ENCODE measurements at places on chromosomes 5 and 9.

GRCh38 chr5:157886796-157887380 is 27.9 kb upstream of the CLINT1 start:
- no peak for DNase-seq

- no peak for DNase-seq
Measured at GRCh38 chr9:84669288-84670137, at the start of gene NTRK2. NTRK2 (plus strand) TSS chr9:84669729; CDS start chr9:84670749, 1,020 bp downstream.

DNA sequence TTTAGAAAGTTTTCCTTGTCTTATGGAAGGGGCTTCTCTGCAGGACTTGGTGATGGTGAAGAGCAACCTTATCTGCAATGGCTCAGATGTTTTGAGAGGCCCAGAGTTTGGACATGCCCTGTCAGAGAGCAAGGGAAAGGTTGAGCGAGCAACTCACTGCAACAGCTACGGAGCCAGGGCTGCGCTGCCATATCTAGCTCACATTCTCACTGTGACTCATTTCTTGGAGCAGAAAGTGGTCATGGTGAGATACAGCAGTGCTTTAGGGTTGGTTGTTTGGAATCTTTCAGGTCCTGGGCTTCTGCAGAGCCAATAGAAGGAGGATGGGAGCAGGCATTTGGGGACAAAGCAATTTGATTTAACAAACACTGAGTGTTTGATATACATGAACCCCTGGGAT is 12.3 kb downstream of the GLRA1 start:
- DNase-seq = no peak

- no peak for DNase-seq
Measured at GRCh38 chr5:135040034-135040332, 6.0 kb upstream of the PITX1 start.

GRCh38 chr9:105608721-105609598 is 51.0 kb downstream of the FKTN start:
- no peak for DNase-seq

- no peak for DNase-seq
Measured at GRCh38 chr9:4794691-4795090, 1.9 kb downstream of the RCL1 start.

GRCh38 chr5:66281294-66281693 is 137.2 kb downstream of the SREK1 start:
- DNase-seq = no peak

DNA sequence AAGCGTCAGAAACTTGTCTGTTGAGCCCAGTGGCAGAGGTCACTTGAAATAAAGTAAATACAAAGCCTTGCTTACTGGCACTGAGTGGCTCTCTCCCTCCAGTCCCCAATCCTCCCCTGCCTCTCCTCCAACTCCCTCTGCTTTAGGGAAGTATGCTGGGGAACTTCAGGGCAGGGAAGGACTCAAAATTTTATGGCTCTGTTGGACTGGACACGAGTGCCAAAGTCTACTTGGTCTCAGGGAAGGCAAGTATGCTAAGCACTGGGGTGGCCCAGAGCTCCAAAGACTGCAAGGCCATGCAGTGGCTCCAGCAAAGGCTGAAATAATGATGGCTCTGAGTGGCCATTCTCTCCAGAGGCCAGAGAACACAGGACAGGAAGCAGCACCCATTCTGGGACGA is 9.6 kb downstream of the PLGRKT start:
- no peak for DNase-seq

GRCh38 chr9:36317766-36318165 is 59.5 kb upstream of the GNE start:
- peak; percentile 88 for DNase-seq

DNA sequence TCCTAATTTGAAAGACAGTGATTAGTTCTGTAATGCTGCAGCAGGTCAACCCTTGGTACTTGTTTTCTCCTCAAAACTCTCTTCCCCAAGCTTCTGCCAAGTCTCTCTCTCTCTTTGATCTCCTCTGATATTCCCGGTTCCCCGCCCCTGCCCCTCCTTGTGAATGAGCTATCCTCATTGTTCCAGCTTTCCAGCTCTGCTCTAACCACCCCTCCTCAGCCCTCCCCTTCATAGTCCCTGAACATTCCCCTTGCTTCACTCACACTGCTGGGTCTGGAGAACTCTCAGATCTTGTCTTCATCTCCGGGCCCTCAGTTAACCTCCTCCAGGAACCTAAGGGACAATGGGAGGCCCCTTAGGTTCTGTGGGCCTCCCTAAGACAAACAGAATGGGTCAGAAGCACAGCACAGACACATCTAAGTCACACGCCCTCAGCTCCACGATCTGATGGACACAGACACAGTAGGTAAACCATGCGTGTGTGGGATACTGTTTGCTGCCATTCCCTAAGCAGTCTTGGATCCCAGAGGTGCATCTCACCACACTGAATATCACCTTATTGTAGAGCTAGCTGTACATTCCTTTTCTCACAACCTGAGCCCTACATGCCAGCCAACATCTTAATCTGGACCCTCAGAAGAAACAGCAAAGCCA is 17.4 kb upstream of the LARP1 start:
- DNase-seq = no peak

GRCh38 chr5:20610681-20611080 is 622.7 kb upstream of the CDH18 start:
- no peak for DNase-seq

DNA sequence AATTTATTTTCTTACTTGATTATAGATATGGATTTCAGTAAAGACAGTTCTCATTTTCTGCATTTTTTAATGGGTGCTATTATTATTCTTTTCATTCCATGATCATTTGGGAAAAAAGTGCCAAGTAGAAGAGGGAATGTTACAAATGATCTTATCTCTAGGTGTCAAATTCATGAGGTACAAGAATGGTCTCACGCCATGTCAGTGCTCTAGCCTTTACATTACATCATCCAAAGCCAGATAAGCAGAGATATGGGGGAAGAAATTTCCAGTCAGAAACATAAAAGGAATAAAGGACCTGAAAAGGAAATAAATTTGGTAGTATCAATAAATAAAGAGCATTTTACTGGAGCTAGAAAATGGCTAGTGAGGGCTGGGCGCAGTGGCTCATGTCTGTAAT is 1544.2 kb upstream of the CDH6 start:
- DNase-seq = no peak

- no peak for DNase-seq
Measured at GRCh38 chr5:79982136-79982535, 8.9 kb downstream of the MTX3 start.

DNA sequence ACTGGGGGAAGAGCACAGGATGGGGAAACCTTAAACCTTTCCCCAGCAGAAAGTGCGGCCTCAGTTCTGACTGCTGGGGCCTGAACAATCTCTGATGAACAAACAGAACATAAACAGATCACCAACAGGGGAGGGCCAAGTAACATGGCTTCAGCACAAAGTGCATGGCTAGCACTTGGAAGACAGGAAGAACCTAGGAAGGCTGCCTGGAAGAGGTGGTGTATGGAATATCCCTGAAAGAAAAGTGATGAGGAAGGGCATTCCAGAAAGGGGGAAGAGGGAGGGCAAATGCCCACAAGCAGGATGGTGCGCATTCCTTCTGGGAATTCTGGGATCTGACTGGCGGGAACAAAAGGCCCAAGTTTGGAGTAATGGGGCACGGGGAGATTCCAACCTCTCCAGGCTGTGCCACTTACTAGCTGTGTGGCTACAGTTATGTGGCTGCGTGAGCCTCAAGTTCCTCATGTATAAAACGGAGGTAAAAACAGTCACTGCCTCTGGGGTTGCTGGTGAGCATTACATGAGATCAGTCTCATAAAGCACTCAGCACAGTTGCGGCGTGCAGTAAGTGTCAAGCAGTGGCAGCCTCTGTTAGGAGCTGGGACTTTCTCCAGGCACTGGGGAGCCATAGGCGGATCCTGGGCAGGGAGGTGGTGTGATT is 1.6 kb downstream of the PDGFRB start:
- no peak for DNase-seq

DNA sequence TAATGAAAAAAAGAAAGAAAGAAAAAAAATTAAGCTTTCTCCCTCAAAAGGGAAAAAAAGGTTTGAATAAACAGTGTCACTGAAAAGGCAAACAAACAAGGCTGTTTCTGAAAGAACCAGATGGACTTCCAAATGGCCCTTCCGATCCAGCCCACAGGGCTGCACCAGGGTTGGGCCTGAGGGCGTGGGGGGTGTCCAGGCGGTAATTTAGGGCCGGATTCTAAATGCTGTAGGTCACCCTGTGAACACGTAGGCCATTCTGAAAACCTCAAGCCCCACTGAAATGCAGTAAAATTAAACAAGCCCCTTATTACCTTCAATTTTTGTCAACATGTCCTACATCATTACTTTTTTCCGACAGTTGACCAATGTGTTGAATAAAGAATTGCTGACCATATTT is 132.1 kb downstream of the HSD17B3 start:
- no peak for DNase-seq

GRCh38 chr5:159405611-159406031 is 75.3 kb upstream of the IL12B start:
- no peak for DNase-seq

DNA sequence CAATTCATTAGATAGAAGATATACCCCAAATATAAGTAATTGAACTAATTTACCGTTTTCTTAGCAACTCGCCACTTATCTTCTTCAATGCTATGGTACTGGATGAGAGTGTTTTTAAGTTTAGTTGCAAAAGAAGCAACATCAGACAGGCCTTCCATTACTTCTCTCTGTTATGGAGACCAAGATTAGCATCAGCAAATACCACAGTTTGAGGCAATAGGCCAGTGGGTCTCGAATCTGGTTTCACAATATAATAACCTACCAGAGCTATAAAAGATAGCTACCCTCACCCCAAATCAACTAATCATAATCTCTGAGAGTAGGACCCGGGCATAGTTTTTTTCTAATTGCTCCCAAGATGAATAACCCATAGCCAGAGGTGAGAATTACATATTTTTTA is 5.1 kb downstream of the STARD4 start:
- no peak for DNase-seq

DNA sequence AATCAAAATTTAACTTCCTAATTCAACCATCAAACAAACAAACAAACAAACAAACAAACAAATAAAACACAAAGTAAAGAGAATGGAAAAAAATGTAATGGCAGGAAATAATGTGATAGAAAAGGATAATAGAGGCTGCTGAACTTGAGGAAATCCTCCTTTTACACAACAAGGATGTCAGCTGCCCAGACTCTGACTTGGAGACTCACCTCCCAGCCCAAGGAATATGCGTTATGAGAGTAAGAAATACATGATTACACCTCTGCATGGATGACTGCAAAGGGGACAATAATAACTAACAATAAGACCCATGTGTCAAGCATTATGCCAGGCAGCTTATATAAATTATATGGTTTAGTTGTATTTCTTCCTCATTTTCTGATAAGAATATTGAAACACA is 46.6 kb upstream of the JAK2 start:
- no peak for DNase-seq

- DNase-seq = no peak
Measured at GRCh38 chr5:129118405-129118804, 23.9 kb downstream of the ISOC1 start.

- no peak for DNase-seq
Measured at GRCh38 chr9:137299203-137299565, 2.9 kb downstream of the NRARP start.

DNA sequence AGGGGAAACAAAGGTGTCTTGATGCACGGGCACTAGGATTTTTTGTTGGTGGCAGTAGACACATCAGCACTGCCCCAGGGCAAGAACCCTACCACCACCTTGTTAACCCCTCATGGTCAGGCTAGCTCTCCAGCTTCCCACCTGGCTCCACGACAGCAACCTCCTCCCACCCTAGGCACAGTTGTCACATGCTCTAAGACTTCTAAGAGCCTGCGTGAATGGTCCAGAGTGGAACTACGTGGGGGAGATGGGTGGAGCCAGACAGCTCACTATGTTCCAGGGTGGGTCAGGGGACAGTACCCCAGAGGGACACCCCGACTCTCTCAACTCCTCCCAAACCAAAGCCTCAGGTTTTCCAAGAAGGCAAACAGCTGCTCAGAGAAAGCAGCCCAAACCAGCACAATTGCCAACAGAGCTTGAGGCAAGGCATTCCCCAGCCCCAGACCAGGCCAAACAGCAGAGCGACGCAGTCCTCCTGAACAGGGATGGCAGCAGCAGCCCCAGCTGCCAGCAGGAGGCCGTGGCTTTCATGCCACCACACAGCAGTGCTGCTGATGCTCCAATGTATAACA is 78.0 kb downstream of the NRG2 start:
- peak; percentile 22 for DNase-seq

GRCh38 chr5:40034441-40034840 is 609.7 kb upstream of the DAB2 start:
- DNase-seq = no peak

- DNase-seq = no peak
Measured at GRCh38 chr5:658103-658502, 35.0 kb downstream of the TPPP start.

GRCh38 chr5:173180331-173180730 is 36.0 kb downstream of the BNIP1 start:
- no peak for DNase-seq

- DNase-seq = no peak
Measured at GRCh38 chr5:172638209-172638768, 2.8 kb upstream of the NEURL1B start.

- no peak for DNase-seq
Measured at GRCh38 chr5:64632251-64632650, 58.1 kb upstream of the SHISAL2B start.

DNA sequence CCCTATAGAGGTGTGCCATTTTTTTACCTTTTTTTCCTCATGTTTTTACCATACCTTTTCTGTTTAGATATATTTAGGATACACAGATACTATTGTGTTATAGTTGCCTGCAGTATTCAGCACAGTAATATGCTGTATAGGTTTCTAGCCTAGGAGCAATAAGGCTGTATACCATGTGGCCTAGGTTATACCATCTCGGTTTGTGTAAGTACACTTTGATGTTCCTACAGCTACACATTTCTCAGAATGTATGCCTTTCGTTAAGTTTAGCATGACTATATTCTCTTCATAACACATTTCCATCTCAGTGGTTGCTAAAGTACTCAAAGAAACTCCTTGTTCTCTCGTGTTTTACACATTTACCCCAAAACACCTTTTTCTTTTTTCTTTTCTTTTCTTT is 23.0 kb downstream of the UBE2D2 start:
- no peak for DNase-seq

DNA sequence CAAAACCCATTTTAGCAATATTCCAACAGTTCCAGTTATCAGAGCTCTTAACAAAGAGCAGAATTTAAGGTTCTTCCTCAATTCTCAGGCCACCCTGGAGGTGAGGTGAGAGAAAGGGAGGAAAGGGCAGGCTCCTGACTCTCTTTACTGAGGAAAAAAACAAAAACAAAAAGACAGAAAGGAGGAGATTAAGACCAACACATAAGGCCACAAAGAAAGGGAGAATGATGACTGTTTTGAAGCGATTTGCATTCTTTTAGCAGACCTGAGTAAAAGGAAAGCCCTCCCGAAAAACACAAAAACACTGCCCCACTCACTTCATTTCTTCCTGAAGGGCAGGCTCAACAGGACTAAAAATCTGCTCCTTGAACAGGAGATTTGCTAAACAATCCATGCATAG is 300.5 kb downstream of the ARL15 start:
- no peak for DNase-seq

Data from Peyer's patch (tissue), 4 donors.